ENCODE measurements at places on chromosomes 1 and 21. TPM values are rescaled to one million over a fixed set of nuclear protein-coding genes. Genes with fewer than 3 reads are reported as not detected.

The CNR2 gene
- polyA plus RNA-seq: not detected

The GSTM5 gene
- polyA plus RNA-seq: not detected

The UQCRHL gene
- polyA plus RNA-seq: 0.26 TPM

The H6PD gene
- 14.0 TPM for polyA plus RNA-seq

The LCE1F gene
- polyA plus RNA-seq: not detected

The OR2AK2 gene
- not detected for polyA plus RNA-seq

GRCh38 chr1:218817691-218818465 is 355.8 kb upstream of the LYPLAL1 start:
- DNase-seq: no peak

- DNase-seq: no peak
Observed at GRCh38 chr1:192459467-192459866, 116.1 kb upstream of the RGS1 start.

- DNase-seq: no peak
Observed at GRCh38 chr1:109531380-109531779, 8.3 kb upstream of the GPR61 start.

DNA sequence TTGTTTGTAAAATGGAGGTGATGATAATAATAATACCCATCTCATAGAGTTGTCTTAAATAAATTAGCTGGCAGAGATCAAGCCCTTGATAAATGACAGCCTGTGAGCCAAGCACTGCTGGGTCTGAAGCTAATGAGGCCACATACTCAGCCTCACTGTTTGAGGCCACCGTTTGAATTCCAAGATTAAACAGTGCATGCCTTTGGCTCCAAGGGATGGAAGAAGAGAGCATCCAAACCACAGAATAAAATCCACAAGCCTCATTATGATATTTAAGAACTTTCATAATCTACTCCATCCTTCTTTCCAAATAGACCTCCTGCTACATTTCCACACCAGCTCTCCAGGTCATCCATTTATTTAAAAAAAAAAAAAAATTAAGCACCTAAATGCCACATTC is 29.0 kb downstream of the TGFBR3 start:
- DNase-seq: no peak

- no peak for DNase-seq
Observed at GRCh38 chr1:101242324-101243050, 5.7 kb downstream of the S1PR1 start.

GRCh38 chr1:185376288-185376687 is 59.2 kb upstream of the IVNS1ABP start:
- no peak for DNase-seq

- DNase-seq: no peak
Observed at GRCh38 chr1:230189341-230189740, 122.3 kb downstream of the GALNT2 start.

DNA sequence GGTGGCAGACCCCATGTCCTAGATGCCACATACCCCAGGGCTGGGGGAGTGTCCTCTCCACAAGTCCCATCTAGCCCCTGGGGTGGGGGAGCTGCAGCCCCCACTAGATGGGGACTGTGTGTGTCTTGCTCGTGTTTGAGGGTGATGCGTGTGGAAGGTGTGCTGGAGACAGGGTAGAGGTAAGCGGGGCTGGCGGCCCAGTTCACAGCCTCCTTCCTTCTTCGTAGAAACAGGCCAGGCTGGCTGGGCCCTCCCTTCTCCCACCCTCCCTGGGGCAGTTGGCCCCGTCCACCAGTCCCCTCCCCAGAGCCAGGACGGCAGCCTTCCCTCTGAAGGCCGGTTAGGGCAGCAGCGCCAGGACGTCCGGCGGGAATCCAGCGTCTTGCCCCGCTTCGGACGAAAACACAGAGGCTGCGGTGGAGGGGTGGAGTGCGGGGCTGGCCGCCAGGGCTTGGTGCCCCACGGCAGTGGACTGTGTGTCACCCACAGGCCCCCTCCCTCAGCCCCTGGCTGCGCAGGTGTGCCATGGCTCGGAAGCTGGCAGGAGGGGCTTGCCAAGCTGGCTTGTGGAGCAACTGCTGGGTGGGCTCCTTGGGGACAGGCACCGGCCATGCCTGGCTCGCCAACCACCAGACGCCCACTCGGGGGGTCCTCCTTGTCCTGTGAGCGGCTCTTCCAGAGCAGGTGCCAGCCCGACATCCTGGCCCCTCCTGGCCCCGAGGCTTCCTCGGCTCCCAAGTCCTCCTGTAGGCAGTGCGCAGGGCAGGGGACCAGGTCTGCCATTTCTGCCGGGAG is 3.6 kb downstream of the PRDM16 start:
- DNase-seq: no peak

GRCh38 chr1:188499690-188500089 is 1670.9 kb downstream of the PLA2G4A start:
- no peak for DNase-seq

DNA sequence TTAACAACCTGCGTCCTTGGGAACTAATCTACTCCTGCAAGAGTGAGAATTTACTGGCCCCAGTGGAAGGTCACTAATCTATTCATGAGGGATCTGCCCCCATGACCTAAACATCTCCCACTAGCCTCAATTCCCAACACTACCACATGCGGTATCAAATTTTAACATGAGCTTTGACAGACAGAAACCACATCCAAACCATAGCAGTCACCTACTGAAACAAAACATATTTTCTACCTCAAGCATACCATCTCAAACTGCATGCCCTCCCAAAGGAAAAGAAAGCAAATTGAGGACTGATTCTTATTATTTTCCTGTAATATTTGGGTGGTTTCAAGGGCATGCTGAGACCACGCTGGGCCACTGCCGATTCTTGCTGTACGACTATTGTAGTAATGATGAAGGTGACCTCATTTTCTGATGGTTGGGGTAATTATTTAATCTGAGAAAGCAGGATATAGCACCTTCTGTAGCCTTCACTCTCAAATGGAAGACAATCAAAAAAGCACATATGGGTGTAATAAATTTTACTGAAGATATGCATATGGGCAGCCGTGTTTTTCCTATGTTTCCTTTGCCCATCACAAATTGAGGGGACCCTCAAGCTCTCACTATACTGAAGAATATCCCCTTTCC is 13.2 kb upstream of the GBP5 start:
- DNase-seq: no peak

DNA sequence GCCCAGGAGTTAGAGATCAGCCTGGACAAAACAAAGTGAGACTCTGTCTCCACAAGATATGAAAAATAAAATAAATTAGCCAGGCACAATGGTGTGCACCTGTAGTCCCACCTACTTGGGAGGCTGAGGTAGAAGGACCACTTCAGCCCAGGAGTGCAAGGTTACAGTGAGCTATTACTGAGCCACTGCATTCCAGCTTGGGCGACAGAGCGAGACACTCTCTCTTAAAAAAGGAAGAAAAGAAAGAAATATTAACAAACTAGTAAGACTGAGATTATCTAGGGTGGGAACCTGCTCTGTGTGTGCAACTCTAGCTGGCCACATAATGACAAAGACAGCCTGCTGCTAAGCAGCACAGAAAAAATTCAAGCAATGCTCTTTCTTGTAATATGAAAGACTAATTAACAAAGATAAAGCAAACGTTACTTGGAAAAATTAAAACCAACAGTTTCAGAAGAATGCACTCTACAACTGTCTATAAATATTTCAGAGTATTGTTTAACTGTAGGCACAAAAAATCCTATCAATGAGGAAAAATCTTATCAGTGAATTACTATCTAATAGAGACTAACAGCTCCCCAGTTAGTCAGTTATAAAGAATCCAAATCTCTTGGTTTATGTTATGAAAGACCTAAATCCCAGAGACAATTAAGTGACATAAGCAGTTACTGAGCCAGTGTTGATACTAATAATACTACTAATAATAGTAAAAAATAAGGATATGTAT is 74.5 kb downstream of the ENAH start:
- no peak for DNase-seq

- no peak for DNase-seq
Observed at GRCh38 chr1:83500987-83501591, 497.8 kb downstream of the TTLL7 start.

- no peak for DNase-seq
Observed at GRCh38 chr1:8059161-8059622, 33.1 kb upstream of the ERRFI1 start.

DNA sequence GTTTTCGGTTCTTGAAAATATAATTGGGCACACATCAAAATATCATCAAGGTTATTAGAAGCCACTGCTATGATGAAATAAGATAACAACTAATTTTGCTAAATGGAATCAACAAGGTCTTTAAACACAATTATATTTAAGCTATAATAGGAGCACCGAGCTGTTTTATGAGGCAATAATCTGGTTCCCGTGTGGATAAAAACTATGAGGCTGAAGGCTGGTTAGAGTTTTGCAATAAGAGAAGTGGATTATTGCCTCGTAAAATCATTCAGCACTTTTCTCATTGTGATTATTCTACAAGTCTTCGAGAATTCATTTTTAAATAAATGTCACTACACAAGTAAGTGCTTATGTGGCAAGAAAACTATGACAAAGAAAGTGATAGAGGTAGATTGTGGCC is 975.7 kb upstream of the ADGRL2 start:
- no peak for DNase-seq

- no peak for DNase-seq
Observed at GRCh38 chr1:115220340-115221270, 117.4 kb downstream of the NGF start.

- no peak for DNase-seq
Observed at GRCh38 chr1:52190500-52191252, 48.8 kb downstream of the ZFYVE9 start.

- DNase-seq: no peak
Observed at GRCh38 chr1:247669225-247669624, 10.3 kb downstream of the OR13G1 start.

- no peak for DNase-seq
Observed at GRCh38 chr1:20578721-20579395, 10.0 kb upstream of the CDA start.

DNA sequence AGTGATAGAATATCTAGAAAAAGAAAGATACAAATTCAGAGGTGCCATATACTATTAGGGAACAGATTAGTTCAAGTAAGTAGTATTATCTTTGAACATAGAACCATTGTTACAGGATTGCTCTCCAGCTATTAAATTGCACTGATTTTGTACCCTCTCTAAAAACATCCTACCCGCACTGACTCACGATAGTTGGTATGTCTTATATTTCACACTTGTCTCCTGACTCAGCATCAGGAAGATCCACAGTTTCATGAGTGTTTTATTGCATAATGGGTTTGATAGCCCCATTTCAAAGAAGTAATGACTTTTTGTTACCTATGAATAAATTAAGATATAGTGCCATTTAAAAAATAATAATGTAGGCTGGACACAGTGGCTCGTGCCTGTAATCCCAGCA is 6.0 kb downstream of the TATDN3 start:
- DNase-seq: no peak

DNA sequence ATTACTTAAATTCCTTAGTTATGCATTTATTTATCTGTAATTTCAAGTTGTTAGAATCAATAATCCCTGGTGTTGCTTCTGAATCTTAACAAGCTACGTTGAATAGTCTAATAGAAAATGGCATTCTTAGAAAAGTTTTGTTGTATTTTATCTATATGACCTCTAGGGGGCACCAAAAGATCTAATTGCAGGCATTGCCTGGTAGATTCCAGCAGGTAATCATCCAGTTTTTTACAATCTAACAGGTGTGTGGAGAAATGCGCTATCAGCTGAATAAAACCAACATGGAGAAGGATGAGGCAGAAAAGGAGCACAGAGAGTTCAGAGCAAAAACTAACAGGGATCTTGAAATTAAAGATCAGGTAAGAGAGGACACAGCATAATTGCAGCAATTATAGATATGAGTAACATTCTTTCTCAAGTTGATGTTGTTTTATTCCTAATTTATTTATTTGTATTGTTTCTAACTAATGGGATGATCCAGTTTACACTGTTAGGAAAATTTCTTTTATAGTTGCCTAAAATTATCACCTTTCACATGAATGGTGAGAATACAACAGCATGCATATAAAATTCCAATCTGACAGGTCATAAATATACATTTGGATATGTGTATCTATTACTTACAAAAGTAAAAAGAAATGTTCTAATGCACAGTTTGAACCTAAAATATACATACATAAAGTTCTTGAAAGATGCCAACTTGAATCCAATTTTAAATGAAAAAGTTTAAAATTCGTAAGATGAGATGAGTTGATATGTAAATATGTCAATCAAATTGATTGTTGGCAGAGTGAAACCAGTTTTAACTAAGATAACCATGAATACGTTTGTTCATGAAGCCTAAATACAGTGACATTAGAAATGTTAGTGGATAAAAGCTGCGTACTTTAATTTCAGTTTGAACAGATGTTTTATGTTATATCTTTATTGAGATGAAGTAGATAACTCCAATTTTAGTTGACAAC is 88.4 kb downstream of the SDCCAG8 start:
- DNase-seq: peak; percentile 47

Measured in CD4-positive, alpha-beta memory T cell (primary cell).